Natural killer cell (primary cell): ENCODE measurements at places on chromosomes 12 and 14. TPM values are rescaled to one million over a fixed set of nuclear protein-coding genes. Genes with fewer than 3 reads are reported as not detected.
A peak's percentile ranks its signal among the peaks of the same experiment; 100 is the strongest.

DNA sequence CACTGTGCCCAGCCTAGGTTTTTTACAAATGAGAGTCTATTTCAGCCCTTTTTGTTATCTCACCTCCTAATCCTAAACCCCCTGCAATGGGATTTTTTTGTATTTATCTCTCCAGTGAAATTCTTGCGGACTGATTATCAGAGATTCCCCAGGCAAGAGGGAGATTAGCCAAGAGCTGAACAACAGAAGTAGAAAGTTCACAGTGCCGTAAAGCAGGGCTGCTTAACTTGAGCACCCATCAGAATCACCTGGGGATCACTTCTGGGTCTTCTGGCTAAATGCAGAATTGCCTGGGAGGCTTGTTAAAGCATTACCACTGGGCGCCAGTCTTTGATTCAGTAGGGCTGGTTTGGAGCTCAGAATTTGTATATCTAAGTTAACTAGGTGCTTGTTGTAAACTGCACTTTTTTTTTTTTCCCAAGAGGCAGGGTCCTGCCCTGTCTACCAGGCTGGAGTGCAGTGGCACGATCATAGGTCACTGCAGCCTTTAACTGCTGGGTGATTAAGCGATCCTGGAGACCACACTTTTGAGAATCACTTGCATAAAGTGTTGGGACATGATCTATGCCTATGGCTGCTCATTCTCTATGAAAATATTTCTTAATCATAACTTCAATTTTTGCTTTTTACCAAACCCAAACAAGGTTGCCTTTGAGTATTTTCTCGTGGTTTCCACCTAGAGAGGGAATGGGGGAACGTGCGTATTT lies 1.1 kb upstream of the DPPA3 start:
- no peak for DNase-seq
- H3K27ac ChIP-seq, result no peak overlapping the region
- no peak overlapping the region for H3K4me3 ChIP-seq
- H3K4me1 ChIP-seq, result no peaks in the 10 kb centered on the region
- H3K36me3 ChIP-seq, result no peaks in the 10 kb centered on the region

GRCh38 chr12:18629445-18629844 lies 108.4 kb downstream of the PLCZ1 start:
- no peaks in the 10 kb centered on the region for H3K4me1 ChIP-seq
- no peak overlapping the region for H3K27ac ChIP-seq
- H3K4me3 ChIP-seq, result no peak overlapping the region
- H3K27me3 ChIP-seq, result no peaks in the 10 kb centered on the region

DNA sequence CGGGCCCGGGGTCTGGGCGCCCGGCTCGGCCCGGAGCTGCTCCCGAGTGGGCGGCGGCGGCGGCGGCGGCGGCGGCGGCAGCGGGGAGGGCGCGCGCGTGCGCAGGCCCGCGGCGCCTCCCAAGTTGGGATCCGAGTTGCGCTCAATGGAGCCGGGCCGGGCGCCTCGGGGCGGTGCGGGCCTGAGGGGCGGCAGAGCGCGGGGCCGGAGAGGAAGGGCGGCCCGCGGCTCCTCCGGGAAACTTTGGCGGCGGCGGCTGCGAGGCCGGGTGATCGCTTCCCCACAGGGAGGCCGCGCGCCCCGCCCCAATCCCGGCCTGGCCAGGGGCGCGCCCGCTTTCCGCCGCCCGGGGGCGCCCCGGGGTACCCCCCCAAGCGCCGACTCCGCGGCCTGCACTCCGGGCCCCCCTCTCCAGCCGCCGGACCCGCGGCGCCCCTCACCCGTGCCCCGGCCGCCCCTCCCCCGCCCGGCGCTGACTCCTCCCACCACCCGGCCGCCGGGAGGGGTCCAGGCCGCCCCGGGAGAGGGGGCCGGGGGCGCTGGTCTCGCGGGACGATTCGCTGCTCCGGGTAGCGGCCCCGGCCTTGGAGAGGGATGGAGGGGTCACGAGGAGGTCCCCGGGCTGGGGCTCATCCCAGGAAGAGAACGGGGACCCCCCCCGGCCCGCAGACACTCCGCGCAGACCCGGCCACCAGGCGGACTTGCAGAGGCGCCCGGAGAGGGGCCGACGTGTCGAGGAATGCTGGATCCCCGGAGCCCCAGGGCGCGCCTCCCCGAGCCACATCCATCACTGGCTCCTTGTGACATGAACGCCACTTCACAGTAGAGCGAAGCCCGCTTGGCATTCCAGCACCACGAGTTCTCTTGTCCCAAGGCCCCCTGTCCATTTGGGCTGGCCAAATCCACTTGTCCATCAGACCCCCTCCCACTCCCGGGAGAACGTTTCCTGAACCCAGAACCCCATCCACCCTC lies at the start of gene RILPL1:
TSS of gene RILPL1 (minus strand) at position 48 of the 972 bp plus-strand sequence. CDS start 237 bp downstream, outside the sequence.
- H3K27ac ChIP-seq, result no peak within 1 kb of the TSS
- peak within 1 kb of the TSS; percentile 50 for H3K4me3 ChIP-seq
- H3K36me3 ChIP-seq, result no peaks in the 10 kb centered on the region
- peaks cover 22% of the 10 kb centered on the region for H3K4me1 ChIP-seq
- peak; percentile 34 for DNase-seq

DNA sequence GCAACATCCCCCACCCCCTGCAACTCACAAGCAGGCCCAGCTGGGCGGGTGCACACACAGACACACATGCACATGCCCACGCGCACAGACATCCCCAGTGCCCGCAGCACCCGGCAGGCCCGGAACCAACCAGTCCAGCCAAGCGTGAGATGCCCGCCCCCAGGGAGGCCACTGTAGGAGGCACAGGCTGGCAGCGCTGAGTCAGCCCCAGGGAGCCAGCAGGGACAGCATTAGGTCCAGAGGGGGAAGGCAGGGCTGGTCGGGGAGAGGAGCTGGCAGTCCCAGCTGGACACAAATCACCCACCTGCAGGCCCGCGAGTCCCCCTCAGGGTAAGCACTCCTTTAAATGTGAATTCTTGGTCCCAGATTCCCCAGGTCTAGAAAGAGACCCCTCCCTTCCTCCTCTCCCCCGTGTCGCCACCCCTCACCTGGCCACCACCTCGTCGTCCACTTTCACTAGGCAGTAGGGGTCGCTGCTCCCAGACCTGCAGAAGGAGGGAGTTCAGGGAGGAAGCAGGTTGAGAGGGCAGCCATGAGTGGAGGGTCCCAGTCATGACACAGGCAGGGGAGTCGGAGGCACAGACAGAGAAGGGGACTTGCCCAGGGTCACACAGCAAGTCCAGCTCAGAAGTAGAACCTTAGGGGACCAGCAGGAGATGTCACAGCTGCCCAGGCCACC lies 5.0 kb downstream of the RASAL1 start:
- H3K4me1 ChIP-seq, result peaks cover 10% of the 10 kb centered on the region
- H3K36me3 ChIP-seq, result no peaks in the 10 kb centered on the region
- H3K4me3 ChIP-seq, result no peak overlapping the region
- no peak overlapping the region for H3K27ac ChIP-seq

GRCh38 chr12:107670999-107671643 lies 14.5 kb upstream of the PWP1 start:
- DNase-seq, result peak; percentile 57
- no peaks in the 10 kb centered on the region for H3K36me3 ChIP-seq
- H3K27ac ChIP-seq, result no peak overlapping the region
- H3K4me1 ChIP-seq, result no peaks in the 10 kb centered on the region
- H3K4me3 ChIP-seq, result no peak overlapping the region

GRCh38 chr14:30290001-30290400 lies 269.0 kb upstream of the G2E3 start:
- H3K4me1 ChIP-seq, result no peaks in the 10 kb centered on the region
- H3K27me3 ChIP-seq, result no peaks in the 10 kb centered on the region
- no peak for DNase-seq
- H3K27ac ChIP-seq, result no peak overlapping the region
- no peaks in the 10 kb centered on the region for H3K36me3 ChIP-seq
- H3K4me3 ChIP-seq, result no peak overlapping the region

- no peak for DNase-seq
- no peaks in the 10 kb centered on the region for H3K27me3 ChIP-seq
- no peaks in the 10 kb centered on the region for H3K36me3 ChIP-seq
- H3K4me3 ChIP-seq, result no peak overlapping the region
Measured at GRCh38 chr12:92574051-92574783, 128.6 kb upstream of the PLEKHG7 start.

DNA sequence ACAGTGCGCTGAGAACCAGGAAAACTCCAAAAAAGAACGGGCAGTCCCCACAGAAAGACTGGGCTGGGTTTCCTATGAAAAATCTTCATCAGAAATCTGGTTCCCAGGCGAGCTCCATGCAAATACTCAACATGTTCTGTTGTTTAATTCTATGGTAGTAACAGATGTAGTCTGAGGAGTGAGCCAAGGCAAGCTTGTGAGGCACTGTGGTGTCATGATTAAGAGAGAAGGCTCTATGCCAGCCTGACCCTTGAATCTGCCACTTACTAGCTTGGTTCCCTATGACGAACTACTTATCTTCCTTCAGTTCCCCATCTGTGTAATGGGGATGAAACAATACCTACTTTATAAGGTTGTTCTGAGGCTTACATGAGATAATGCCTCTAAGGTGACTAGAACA lies 10.7 kb downstream of the POMT2 start:
- no peak overlapping the region for H3K27ac ChIP-seq
- no peak overlapping the region for H3K4me3 ChIP-seq
- no peak for DNase-seq
- H3K27me3 ChIP-seq, result no peaks in the 10 kb centered on the region
- H3K36me3 ChIP-seq, result no peaks in the 10 kb centered on the region

DNA sequence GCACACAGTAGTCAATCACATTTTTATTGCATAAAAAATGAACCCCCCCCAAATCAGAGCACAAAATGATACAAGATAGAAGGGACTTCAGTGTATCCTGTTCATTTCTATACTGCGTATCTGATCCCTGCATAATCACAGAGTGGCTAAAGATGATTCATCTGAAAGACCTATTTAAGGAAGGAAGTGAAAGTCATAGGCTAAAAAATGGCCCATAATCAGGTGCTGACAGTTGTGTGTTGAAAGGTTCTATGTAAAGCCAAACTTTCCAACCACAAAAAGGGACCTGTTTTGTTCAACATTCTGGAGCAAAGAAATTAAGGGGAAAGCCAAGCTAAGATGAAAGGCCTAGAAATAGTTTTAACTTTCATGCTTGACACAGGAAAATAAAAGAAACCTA lies 147.8 kb upstream of the ATP2B1 start:
- H3K27me3 ChIP-seq, result no peaks in the 10 kb centered on the region
- H3K4me3 ChIP-seq, result no peak overlapping the region
- peak; percentile 41 for DNase-seq
- H3K36me3 ChIP-seq, result no peaks in the 10 kb centered on the region
- peaks cover 3% of the 10 kb centered on the region for H3K4me1 ChIP-seq
- H3K27ac ChIP-seq, result no peak overlapping the region

DNA sequence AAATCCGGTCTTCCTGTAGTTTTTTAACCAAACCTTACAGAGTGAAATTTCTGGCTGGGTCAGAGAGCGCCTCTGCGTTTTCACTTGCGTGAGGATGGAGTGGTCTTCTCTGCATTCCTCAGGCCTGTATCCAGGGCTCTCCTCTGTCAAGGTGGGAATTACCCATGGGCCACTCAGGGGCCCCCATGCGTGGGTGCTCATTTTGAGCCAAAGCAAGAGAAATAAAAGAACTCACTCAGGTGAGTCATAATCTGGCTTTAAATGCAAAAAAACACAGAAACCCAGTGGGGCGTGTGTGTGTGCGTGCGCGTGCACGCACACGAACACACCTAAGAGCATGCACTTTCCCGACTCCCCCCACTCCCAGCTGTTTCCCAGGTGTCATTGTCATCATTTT lies 104.0 kb upstream of the PWP1 start:
- DNase-seq, result no peak
- no peak overlapping the region for H3K27ac ChIP-seq
- H3K27me3 ChIP-seq, result no peaks in the 10 kb centered on the region
- H3K4me3 ChIP-seq, result no peak overlapping the region

GRCh38 chr14:98462908-98463307 lies 809.1 kb downstream of the BCL11B start:
- no peak overlapping the region for H3K4me3 ChIP-seq
- no peaks in the 10 kb centered on the region for H3K36me3 ChIP-seq
- DNase-seq, result no peak
- H3K4me1 ChIP-seq, result no peaks in the 10 kb centered on the region
- H3K27ac ChIP-seq, result no peak overlapping the region
- no peaks in the 10 kb centered on the region for H3K27me3 ChIP-seq

- no peaks in the 10 kb centered on the region for H3K27me3 ChIP-seq
- H3K36me3 ChIP-seq, result peaks cover 6% of the 10 kb centered on the region
- H3K4me3 ChIP-seq, result peak overlapping the region; percentile 11
Measured at GRCh38 chr14:22531451-22532344, 57.3 kb downstream of the DAD1 start.

DNA sequence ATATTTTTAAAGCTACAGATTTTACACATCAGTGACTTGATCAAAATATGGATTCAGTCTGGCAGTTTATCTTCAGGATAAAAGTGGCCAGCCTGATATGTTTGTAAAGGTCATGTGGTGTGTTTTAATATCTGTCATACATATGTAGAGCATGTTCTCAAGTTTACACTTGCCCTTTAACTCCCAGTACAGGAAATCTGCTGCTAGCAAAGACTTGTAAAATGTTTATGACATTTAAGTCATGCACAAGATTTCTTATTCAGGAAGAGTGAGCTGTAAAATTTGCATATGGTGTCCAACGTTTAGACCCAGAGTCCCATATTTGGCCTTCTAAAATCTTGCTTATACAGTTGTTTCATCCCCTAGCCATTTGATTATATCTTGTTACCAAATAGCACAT lies 197.5 kb upstream of the FLRT2 start:
- H3K27ac ChIP-seq, result no peak overlapping the region
- no peak overlapping the region for H3K4me3 ChIP-seq
- no peaks in the 10 kb centered on the region for H3K4me1 ChIP-seq
- no peak for DNase-seq
- H3K27me3 ChIP-seq, result no peaks in the 10 kb centered on the region

DNA sequence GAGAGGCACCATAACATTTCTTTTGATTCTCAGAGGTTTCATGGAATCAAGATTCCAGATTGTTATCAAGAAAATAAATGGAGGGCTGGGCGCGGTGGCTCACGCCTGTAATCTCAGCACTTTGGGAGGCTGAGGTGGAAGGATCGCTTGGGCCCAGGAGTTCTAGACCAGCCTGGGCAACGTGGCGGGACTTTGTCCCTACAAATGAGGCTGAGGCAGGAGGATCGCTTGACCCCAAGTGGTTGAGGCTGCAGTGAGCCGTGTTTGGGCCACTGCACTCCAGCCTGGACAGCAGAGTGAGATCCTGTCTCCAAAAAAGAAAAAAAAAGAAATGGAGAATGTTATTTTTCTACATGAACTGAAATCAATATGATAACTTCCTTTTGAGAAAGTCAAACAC lies 1.3 kb downstream of the SLC39A9 start:
- H3K27me3 ChIP-seq, result no peaks in the 10 kb centered on the region
- no peak for DNase-seq
- H3K27ac ChIP-seq, result no peak overlapping the region
- H3K4me3 ChIP-seq, result no peak overlapping the region
- peaks cover 30% of the 10 kb centered on the region for H3K4me1 ChIP-seq
- peaks cover 12% of the 10 kb centered on the region for H3K36me3 ChIP-seq

The EP400 gene
- total RNA-seq, result 80.1 TPM

The TSHR gene
- total RNA-seq, result not detected

The GZMB gene
- total RNA-seq, result 1,384 TPM

The TRPV4 gene
- not detected for total RNA-seq

The TRAF3 gene
- 23.5 TPM for total RNA-seq

The SLC15A4 gene
- 250 TPM for total RNA-seq

The CCDC196 gene
- not detected for total RNA-seq

The RBM19 gene
- 49.9 TPM for total RNA-seq

The PLA2G1B gene
- total RNA-seq, result 0.52 TPM
